ENCODE measurements at places on chromosomes 2 and 18. TPM values are rescaled to one million over a fixed set of nuclear protein-coding genes. Genes with fewer than 3 reads are reported as not detected.

GRCh38 chr2:8819194-8819593 lies 18.2 kb downstream of the KIDINS220 start:
- DNase-seq = no peak

- no peak for DNase-seq
Measured at GRCh38 chr2:12950957-12951656, 234.4 kb downstream of the TRIB2 start.

GRCh38 chr2:190184460-190184859 lies 121.9 kb upstream of the MSTN start:
- DNase-seq = no peak

DNA sequence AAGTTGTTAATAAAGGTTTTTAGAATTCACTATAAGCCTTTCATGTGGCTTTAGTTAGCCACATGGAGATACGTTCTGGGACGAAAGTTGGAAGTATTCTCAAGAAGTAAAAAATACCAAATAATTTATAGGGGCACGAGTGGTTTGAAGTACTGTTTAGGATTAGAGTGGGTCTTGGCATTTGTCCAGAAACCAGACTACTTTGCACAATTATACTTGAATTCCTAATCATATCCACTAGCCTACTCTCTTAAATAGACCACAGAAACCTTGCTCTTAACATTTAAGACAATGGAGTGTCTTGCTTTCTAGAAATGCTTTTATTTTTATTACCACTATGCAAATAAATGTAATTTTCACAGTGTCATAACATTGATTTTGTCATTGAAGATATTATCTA lies 44.6 kb downstream of the UBE2E3 start:
- no peak for DNase-seq

GRCh38 chr18:48922801-48923730 lies 27.7 kb downstream of the SMAD7 start:
- peak; percentile 86 for DNase-seq

GRCh38 chr2:32496662-32497061 lies 131.2 kb upstream of the TTC27 start:
- no peak for DNase-seq

DNA sequence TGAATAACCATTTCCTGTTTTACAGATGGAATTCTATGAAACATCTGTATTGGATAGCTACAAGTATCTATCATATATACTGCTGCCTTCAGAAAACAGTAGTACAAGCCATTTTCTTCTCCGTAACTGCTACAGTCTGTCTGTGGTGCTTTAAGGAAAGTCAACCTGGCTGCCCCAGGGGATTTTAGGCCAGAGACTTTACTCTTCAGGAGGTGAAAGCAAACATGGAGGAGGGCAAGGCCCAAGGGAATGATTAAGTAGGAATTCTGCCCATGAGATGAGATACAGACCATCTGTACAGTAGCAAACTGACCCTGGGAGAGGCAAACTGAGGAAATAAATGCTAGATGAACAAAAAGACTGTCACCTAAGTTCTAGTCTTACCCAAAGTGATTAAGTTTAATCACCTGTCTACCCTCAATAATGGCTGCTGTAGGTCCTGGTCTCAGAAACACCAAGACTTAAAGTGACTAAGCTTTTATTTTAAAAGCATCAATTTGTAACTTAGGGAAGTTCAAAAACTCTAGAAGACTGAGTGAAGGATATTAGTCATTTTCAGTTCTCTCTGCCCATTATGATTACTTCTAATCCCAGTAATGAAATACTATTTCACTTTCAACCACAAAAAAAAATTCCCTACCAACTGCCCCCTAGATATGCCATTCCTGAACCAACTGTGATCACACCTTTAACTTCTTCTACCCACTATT lies 14.8 kb downstream of the MBD2 start:
- no peak for DNase-seq

DNA sequence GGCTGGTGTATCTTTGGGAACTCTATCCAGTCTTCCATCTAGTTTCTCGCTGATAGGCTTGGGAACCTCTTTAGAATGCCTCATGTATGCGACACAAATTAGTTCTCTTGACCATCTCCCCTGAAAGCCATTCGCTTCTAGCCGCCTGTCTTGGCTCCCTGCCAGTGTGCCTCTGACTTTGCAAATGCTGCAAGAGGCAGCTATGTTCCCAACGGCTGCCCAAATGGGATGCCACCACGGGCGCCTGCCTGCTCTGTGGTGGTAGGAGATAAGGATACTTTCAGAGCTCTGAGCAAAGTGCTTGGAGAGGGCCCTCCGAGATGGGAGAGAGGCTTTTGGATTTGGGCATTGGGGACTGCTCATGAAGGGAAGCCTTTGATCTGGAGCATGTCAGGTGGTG lies 77.7 kb upstream of the IGFBP5 start:
- peak; percentile 70 for DNase-seq

GRCh38 chr18:60149316-60149715 lies 223.3 kb downstream of the MC4R start:
- DNase-seq = no peak

GRCh38 chr2:207318181-207318628 lies 152.5 kb upstream of the KLF7 start:
- no peak for DNase-seq

- DNase-seq = no peak
Measured at GRCh38 chr18:35973650-35974049, 1.2 kb downstream of the RMP24 start.

DNA sequence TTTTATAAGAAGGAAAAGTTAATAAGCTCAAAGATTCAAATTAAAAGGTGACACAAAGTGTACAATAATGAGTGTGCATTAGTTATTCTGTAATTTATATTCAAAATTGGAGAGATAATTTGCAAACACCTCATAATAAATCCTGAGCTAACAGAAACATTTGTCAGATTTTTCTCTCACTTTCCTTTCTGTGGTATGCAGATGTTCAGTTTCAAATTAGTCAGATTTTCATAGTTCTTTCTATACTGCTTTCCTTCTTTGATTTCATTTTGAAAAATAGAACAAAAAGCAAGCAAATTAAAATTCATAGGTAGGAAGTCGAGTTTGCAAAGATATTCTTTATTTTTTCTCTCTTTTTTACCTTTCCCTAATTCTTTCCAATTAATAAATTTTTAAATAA lies 1420.1 kb upstream of the NXPH2 start:
- no peak for DNase-seq

- no peak for DNase-seq
Measured at GRCh38 chr2:156112323-156112722, 220.2 kb downstream of the NR4A2 start.

DNA sequence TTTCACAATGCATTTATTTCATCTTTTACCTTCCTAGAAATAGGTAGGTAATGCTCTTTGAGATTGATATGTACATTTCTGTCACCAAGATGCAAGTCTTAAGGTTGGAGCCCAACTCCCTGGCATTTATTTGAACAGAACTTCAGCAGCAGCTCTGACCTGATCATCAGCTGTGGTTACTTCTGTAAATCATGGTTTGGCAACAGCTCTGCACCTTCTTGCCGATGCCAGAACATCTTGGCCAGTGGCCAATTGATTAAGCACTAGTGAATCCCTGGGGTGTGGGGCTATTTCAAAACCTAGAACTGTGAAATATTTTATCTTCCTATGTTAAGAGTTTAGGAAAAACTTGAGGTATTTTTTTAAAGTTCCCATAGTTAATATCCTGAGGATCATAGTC lies 124.8 kb upstream of the NYAP2 start:
- DNase-seq = no peak

GRCh38 chr2:128601298-128602037 lies 282.8 kb upstream of the HS6ST1 start:
- no peak for DNase-seq

- no peak for DNase-seq
Measured at GRCh38 chr2:185306119-185306518, 432.5 kb upstream of the FSIP2 start.

DNA sequence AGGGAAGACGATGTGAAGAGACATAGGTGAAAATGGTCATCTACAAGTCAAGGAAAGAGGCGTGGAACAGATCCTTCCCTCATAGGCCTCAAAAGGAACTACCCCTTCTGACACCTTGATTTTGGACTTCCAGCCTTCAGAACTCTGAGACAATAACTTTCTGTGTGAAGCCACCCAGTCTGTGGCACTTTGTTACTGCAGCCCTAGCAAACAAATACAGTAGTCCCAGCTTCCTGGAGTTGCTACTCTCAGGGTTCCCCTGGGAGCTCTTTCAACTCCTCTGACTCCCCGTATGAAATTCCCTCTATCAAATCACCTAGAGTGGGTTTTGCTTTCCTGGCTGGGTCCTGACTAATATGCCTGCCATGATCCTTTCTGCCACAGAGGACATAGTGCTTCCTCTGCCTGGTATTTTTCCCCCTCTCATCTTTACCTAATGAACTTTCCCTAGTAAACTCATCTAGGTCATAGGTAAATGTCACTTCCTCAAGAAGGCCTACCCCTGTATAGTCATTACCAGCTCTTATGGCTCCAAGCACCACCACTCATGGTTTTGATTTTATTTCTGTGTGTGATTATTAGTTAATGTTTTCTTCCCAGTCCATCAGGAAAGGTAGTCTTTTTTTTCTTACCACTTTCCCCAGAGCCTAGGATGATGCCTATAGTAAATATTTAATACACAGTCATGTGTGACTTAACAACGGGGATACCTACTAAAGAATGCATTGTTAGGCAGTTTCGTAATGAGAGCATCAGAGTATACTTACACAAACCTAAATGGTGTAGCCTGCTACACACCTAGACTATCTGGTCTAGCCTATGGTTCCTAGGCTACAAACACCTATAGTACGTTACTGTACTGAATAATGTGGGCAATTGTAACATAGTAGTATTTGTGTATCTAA lies 111.5 kb upstream of the LGALSL start:
- DNase-seq = no peak

DNA sequence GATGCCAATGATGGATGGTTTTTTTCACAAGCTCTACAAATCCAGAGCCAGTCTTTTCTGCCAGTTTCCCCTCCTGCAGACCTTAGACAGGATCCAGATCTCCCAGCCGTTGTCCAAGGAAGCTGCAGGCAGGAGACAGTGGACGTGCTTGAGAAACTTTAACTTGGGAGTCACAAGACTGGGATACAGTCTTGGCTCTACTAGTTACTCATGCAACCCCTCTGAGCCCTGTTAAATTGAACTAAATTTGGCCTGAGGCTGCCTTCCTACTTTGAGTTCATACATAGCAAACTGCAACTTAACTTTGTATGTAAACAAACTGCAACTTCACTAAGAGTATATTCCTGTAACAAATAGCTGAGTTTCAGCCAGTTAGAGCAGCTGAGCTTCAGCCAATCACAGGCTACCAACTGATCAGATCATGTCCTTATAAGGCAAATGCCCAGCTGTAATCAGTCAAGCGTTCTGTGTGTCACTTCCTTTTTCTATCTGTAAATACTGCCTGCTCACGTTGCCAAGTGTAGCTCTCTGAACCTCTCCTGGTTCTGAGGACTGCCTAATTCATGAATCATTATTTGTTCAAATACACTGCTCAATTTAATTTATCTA lies 140.9 kb downstream of the CAPN13 start:
- DNase-seq = no peak

DNA sequence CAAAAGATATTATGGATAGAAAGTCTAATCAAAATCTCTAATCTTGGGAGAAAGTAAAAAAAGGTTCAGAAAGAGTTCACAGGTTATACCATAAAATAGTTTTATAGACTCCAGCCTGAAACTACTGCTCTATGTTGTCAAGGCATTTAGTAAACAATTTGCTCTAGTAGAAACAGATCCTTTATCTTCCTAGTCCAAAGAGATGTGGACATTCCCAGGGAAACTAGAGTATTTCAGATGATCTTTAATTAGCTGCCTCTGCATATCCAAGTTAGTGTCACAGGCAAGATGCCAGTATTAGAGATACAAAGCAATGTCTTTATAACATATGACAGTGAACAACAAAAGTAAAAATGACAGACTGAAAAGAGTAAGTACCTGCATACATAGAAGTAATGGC lies 708.6 kb downstream of the CCDC85A start:
- no peak for DNase-seq

DNA sequence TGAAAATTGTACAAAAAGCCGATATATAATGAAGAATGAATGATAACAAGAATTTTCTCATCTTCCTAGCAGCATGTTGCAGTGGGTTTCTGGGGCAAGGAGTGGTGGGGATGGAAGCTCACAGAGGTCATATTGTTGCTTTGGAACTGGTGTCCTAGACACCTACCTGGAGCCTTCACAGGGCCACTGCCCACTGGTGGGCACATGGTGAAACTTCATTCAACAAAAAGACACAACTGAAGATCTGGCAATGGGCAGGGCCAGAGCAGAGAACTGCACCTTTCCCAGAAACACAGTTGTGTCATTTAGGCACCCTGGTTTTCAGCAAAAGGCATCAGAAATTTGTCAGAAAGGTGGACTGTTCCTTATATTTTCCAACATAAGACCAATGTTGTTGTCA lies 115.3 kb downstream of the FHOD3 start:
- DNase-seq = no peak

DNA sequence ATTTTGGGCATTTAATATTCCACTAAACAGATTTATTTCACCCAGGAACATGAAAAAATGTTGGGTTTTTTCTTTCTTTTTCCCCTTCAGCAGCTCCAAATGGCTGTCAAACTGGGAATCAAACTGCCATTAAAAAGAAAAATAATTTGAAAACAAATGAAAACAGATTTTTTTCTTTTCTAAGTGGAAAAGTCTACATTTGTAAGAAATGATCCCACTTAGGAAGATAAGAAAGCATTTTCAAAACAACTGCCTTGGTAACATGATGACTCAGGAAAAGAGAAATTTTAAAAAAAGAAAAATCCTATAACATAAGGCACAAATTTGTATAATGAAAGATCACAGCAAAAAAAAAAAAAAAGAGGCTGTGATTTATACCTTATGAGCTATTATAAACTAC lies 20.0 kb downstream of the ZNF521 start:
- no peak for DNase-seq

DNA sequence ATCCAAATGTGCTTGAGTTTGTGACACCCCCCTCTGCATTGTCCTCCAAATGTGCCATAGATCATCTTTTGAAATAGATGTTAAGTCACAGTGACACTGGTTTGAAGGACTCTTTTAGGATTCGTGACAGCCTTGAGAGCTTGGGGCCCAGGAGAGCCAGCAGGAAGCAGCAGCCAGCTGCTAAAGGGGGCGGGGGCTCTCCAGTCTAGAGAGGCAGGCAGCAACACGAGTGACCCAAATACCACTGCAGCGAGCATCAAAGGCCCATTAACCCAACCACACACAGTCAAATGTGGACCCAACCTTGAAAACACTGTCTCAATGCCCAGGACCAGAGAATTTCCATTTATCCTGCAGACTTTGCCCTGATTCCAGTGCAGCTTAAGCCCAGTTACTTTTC lies 75.6 kb downstream of the ZBTB7C start:
- no peak for DNase-seq

- peak; percentile 24 for DNase-seq
Measured at GRCh38 chr18:79615586-79615985, 64.0 kb upstream of the CTDP1 start.

GRCh38 chr2:23626701-23627230 lies 241.8 kb downstream of the KLHL29 start:
- no peak for DNase-seq

The ALPP gene
- not detected for total RNA-seq

The GCKR gene
- total RNA-seq = not detected

The LINC00305 gene
- not detected for total RNA-seq

The PLB1 gene
- 9.7 TPM for total RNA-seq

The FOXD4L1 gene
- not detected for total RNA-seq

The HTR2B gene
- total RNA-seq = 0.75 TPM

The CCDC85A gene
- 15.0 TPM for total RNA-seq

The GAD1 gene
- total RNA-seq = 0.96 TPM
